Cerebellum (tissue), 4 donors: ENCODE measurements at places on chromosomes 1 and 21. TPM values are rescaled to one million over a fixed set of nuclear protein-coding genes. Genes with fewer than 3 reads are reported as not detected.
A peak's percentile ranks its signal among the peaks of the same experiment; 100 is the strongest.

DNA sequence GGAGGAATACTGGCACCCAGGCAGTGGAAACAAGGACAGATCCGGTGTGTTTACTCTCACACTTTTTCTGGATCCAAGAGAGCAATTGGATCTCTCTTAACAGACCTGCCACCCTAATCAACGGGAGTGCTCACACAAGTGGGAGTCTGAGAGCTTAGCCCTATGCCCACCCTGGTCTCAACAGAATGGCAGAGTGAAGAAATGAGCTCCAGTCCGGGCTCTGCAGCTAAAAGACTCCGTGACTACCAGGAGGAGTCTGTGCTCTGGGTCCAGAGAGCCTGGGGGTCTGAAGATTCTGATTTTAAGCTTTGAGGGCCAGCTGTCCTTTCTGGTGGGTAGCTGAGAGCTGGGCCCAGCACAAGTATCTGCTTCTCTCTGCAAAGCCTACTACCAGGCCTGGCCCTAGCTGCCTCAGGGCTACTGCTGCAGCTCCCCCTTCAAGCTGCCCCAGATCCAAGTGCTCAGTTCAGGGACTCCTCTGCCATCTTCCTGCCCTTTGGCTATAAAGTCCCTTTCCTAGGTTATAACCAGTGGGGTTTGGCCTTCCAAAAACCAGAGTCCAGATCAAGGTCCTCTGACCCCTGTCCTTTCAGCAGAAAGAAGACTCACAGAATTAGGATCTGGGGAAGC is 3.9 kb downstream of the S100A9 start:
- DNase-seq: no peak

RAB3B gene
- 22.4 TPM for total RNA-seq

GRCh38 chr1:175641633-175642032 is 101.8 kb downstream of the TNR start:
- no peak for DNase-seq

GRCh38 chr1:83910461-83910860 is 88.5 kb downstream of the TTLL7 start:
- DNase-seq: no peak

- no peak for DNase-seq
Measured at GRCh38 chr1:22350924-22351767, 100.5 kb upstream of the ZBTB40 start.

FMOD gene
- 1.6 TPM for total RNA-seq

GRIK1 gene
- 97.1 TPM for total RNA-seq

GRCh38 chr1:228900886-228901392 is 165.7 kb downstream of the RHOU start:
- no peak for DNase-seq

IL10 gene
- 0.18 TPM for total RNA-seq

GRCh38 chr1:240649733-240650721 is 38.1 kb upstream of the GREM2 start:
- no peak for DNase-seq

DNA sequence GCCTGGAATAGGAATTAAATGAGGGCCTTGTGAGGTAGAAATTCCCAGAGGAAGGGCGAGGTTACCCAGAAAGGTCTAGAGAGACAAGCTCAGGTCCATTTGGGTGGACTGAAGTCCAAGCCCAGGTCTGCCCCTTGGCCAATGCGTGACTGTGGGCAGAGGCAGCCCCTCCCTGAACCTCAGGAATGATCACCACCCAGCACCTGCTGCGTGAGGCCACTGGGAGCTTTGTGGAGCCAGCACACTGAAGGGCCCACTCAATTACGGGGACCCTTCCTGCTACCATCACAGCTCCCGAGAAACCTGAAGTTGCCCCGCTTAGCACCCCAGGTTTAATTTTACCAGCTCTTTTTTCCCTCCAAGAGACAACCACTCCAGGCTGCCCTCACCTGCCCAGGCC is 6.5 kb upstream of the MATN1 start:
- no peak for DNase-seq

DNA sequence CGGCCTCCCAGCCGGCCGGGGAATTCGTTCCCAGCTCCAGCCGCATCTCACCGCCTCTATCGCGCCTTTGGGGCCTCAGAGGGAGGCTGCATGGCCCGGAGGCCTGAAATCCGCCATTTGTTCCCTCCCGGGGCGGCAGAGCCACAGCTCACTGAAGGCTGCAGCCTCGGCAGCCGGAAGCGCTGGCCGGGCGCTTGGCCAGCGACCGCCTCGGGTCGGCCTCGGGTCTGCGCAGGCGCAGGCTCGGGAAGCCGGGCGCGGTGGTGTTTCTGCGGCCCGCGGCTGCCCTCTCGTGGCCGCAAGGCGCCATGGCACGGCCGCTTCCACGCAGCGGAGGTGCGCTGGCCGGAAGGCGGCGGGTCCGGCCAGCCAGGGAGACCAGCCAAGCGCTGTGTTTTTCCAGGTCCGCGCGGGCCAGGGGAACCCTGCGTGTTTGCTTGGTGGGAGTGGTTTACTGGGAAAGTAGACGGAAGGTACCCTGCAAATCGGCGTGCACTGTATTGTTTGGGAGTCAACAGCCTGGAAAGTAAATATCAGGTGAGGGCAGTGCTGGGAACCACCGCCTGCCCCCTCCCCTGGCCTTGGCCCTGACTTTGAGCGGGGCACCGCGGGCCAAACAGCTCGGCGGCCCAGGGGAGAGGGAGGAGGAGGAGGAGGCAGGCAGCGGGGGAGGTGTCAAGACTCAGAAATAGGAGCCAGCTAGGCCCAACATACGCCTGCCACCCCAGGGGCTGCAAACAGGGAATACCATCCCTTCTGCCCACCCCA is 52.7 kb upstream of the CD34 start:
- DNase-seq: peak; percentile 92

KPRP gene
- total RNA-seq: not detected

STIL gene
- 10.9 TPM for total RNA-seq

SPRR2B gene
- not detected for total RNA-seq

LAMTOR2 gene
- 19.6 TPM for total RNA-seq
